Thoracic aorta (tissue), 2 donors: ENCODE measurements at places on chromosomes 6 and 20.

- no peaks in the 10 kb centered on the region for H3K36me3 ChIP-seq
- H3K4me1 ChIP-seq = no peaks in the 10 kb centered on the region
- no peak for DNase-seq
- no peak overlapping the region for H3K4me3 ChIP-seq
Observed at GRCh38 chr6:166775923-166776220, 148.8 kb upstream of the RPS6KA2 start.

DNA sequence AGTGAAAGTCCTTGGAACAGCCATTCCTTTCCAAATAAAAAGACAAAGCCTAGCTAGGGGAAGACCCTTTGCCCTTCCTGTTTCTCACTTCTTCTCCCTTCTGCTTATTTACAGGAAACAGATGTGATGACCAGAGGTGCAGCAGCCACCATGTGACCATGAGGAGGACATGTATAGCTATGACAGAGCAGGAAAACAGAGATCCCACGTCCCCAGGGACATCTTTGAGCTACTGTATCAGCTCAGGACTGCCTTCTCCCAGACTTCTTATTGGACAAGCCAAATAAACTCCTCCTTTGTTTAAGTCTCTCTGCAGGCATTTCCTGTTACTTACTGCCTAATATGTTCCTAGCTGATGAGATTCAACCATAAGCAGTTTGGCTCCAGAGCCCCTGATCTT is 133.1 kb upstream of the MLN start:
- DNase-seq = no peak
- H3K27ac ChIP-seq = no peak overlapping the region
- H3K4me3 ChIP-seq = no peak overlapping the region
- H3K36me3 ChIP-seq = no peaks in the 10 kb centered on the region

DNA sequence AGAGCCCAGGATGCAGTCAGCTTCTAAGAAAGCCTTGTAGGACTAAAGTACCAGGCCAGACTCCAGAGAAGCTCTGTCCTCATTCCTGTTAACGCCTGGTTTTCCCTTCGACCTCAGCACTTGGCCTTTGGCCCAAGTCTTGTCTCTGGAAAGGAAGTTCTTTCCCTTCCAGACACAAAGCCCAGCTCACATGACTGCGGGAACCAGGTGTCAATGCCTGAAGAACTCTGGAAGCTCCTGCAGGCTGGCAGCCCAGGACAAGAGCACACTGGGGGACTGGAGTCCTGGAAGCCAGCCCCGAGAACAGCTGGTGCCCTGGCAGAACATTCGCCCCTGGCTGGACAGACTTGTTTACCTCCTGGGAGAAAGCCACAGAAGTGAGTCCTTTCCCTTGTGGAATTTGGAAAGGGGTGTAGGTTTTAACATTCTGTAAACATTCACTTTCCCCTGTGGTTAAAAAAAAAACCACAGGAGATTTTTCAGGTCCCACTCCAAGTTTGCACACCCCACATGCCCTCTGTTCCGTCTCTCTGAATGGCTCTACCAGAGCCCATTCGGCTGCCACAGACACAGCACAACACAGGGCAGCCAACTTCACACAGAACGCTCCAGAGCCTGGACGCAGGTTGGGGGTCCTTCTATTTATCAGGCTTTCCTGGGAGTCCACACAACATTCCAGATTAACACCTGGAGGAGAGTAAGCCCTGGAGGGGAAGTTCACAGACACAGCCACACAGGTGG is 18.1 kb downstream of the ACSS1 start:
- DNase-seq = peak; percentile 63
- H3K27me3 ChIP-seq = no peaks in the 10 kb centered on the region
- H3K4me1 ChIP-seq = peaks cover 97% of the 10 kb centered on the region

GRCh38 chr20:1815502-1816085 is 79.6 kb upstream of the SIRPA start:
- H3K27ac ChIP-seq = peak overlapping the region; percentile 82
- peaks cover 65% of the 10 kb centered on the region for H3K4me1 ChIP-seq
- H3K36me3 ChIP-seq = no peaks in the 10 kb centered on the region
- peak overlapping the region; percentile 47 for H3K4me3 ChIP-seq
- H3K27me3 ChIP-seq = no peaks in the 10 kb centered on the region
- no peak for DNase-seq

GRCh38 chr6:52403627-52404026 is 16.5 kb upstream of the EFHC1 start:
- no peaks in the 10 kb centered on the region for H3K4me1 ChIP-seq
- no peak overlapping the region for H3K4me3 ChIP-seq
- DNase-seq = no peak
- no peaks in the 10 kb centered on the region for H3K27me3 ChIP-seq
- no peaks in the 10 kb centered on the region for H3K36me3 ChIP-seq

DNA sequence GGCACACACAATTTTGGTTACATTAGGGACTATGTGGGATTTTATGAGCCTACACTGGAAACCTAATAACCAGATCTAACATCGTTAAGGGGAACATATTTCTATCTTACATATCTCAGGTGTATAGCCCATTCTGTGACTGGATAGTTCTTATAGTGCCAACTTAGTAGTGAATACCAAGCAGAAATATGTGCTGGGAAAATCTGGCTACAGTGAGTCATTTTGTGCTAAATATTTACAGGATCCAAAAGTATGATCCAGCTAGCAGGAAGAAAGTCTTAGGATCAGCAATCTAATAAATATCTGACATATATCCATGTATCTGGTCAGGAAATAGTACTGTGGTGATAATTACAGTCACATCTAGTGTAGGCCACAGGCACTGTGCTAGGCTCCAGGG is 94.6 kb upstream of the INSM1 start:
- no peaks in the 10 kb centered on the region for H3K27me3 ChIP-seq
- H3K27ac ChIP-seq = no peak overlapping the region
- DNase-seq = no peak

- H3K27ac ChIP-seq = no peak overlapping the region
- H3K4me1 ChIP-seq = no peaks in the 10 kb centered on the region
- H3K36me3 ChIP-seq = no peaks in the 10 kb centered on the region
- H3K4me3 ChIP-seq = no peak overlapping the region
- no peaks in the 10 kb centered on the region for H3K27me3 ChIP-seq
Observed at GRCh38 chr20:50215101-50215690, 24.6 kb downstream of the CEBPB start.

DNA sequence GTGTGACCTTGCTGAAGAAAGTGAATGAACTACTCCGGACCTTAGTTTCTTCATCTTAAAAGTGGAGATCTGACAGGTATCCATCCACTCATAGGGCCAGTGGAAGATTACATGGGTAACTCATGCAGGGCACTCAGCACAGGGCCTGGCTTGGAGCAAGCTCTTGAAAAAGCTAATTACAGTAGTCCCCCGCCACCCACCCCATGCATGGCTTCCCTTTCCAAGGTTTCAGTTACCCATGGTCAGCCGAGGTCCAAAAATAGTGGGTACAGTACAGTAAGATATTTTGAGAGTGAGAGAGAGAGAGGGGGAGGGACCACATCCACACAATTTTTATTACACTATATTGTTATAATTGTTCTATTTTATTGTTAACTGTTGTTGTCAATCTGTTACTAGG is 7.1 kb upstream of the PMEPA1 start:
- H3K27ac ChIP-seq = peak overlapping the region; percentile 99
- peaks cover 64% of the 10 kb centered on the region for H3K4me1 ChIP-seq
- H3K36me3 ChIP-seq = no peaks in the 10 kb centered on the region
- no peaks in the 10 kb centered on the region for H3K27me3 ChIP-seq
- no peak for DNase-seq

DNA sequence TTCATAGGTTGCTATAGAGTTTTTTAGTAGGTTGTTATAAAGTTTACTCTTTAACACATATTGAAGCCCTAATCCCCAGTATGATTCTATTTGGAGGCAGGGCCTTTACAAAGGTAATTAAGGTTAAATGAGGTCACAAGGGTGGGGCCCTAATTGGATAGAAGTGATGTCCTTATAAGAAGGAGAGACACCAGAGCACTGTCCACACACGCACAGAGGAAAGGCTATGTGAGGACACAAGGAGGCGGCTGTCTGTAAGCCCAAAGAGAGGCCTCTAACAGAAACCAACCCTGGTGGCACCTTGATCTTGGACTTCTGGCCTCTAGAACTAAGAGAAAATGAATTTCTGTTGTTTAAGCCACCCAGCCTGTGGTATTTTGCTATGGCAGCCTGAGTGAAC is 98.5 kb downstream of the GJA10 start:
- no peaks in the 10 kb centered on the region for H3K27me3 ChIP-seq
- no peak for DNase-seq
- no peak overlapping the region for H3K4me3 ChIP-seq

- no peak overlapping the region for H3K27ac ChIP-seq
- H3K4me3 ChIP-seq = no peak overlapping the region
- DNase-seq = no peak
- H3K4me1 ChIP-seq = no peaks in the 10 kb centered on the region
- no peaks in the 10 kb centered on the region for H3K36me3 ChIP-seq
Observed at GRCh38 chr20:19433371-19434350, 221.2 kb downstream of the SLC24A3 start.

DNA sequence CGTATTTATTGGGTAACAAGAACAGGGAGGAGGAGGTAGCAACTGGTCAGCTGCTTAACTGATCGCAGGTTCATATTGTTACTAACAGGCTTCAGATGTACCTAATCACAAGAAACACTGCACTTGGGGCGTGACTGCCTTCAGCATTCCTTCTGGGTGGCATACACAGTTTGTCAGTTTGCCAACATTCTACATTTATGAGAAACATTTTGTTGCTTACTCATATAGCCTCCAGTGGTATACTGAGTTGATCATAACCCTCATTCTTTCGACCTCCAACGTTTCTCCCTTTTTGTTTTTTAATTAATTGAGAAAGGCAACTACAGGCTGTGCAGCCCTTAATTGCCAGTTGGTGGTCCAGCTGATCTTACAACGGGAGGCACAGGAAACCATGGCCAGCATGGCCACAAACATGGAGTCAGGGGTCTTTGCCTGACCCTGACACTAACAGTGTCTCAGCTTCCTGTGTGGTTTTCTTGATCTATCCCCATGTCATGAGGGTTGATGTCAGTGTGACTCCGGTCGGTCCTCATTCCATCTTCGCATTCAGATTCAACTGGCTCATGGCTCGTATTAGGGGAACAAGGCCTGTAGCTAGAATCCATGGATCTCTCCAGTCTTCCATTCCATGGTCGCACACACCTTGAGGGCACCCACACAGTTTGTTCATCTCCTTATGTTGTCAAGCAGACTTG is 9.4 kb downstream of the EPB41L2 start:
- no peak overlapping the region for H3K27ac ChIP-seq
- no peak for DNase-seq
- no peak overlapping the region for H3K4me3 ChIP-seq
- no peaks in the 10 kb centered on the region for H3K27me3 ChIP-seq

DNA sequence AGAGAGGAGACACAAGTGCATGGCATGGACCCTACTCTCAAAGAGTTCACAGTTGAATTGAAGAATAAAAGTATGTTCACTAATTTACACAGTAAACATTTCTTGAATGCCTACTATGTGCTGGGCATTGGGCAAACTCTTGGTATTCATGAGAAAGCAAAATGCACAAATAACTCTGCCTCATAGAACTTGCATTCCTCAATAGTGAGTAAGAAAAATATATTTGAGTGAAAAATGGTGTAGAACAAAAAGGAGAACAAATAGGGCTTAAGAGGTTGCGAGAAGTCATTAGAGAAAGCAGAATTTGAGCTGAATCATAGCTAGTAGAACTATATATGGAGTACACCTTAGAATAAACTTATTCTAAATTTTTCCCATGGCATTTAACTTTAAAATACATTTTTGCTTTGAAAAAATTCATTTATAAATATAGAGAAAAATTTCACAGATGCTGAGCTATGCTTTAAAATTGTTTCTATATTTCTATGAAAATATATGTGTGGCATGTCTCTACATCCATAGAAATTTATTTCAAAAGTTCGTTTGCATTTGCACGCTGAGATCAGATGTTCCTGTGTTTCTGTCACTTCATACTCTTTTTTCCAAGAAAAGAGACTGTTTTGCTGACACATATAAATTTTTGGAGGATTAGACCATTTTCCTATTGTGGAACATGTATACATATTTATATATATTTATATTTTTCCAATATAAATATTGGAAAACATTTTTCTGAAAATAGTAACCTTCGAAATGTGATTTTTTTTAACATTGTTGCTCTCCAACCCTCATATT is 236.1 kb downstream of the KCNQ5 start:
- no peak for DNase-seq
- H3K4me1 ChIP-seq = peaks cover 22% of the 10 kb centered on the region
- H3K4me3 ChIP-seq = no peak overlapping the region
- no peaks in the 10 kb centered on the region for H3K27me3 ChIP-seq
- no peaks in the 10 kb centered on the region for H3K36me3 ChIP-seq
- no peak overlapping the region for H3K27ac ChIP-seq

GRCh38 chr6:45663251-45664221 is 285.8 kb upstream of the SUPT3H start:
- no peak overlapping the region for H3K27ac ChIP-seq
- no peak for DNase-seq
- H3K36me3 ChIP-seq = no peaks in the 10 kb centered on the region

- DNase-seq = no peak
- no peak overlapping the region for H3K27ac ChIP-seq
- no peaks in the 10 kb centered on the region for H3K27me3 ChIP-seq
Observed at GRCh38 chr6:15817100-15817499, 154.3 kb upstream of the DTNBP1 start.

DNA sequence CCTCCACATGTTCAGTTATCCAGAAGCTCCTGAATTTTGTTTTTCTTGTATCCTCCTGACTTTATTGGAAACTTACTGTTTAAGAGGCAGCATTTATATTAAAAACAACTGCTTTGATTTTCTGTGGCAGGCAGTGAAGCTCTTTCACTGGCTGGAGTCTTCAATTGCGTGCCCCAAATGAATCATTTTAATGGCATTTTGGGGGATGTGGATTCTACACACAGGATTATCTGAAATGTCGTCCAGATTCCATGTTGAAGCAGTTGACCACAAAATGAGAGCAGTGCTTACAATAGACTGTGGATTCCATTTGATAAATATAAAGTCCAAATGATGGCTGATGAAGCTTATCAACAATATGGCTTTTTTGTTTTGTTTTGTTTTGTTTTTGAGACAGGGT is 41.0 kb upstream of the HIVEP1 start:
- no peaks in the 10 kb centered on the region for H3K36me3 ChIP-seq
- H3K4me1 ChIP-seq = peaks cover 27% of the 10 kb centered on the region
- no peak overlapping the region for H3K4me3 ChIP-seq
- no peak for DNase-seq
- no peaks in the 10 kb centered on the region for H3K27me3 ChIP-seq

- DNase-seq = no peak
- H3K4me3 ChIP-seq = no peak overlapping the region
- no peaks in the 10 kb centered on the region for H3K27me3 ChIP-seq
- H3K27ac ChIP-seq = no peak overlapping the region
- no peaks in the 10 kb centered on the region for H3K36me3 ChIP-seq
- no peaks in the 10 kb centered on the region for H3K4me1 ChIP-seq
Observed at GRCh38 chr6:166751051-166751595, 124.1 kb upstream of the RPS6KA2 start.
